T-cell (primary cell): ENCODE measurements at places on chromosomes 6 and 20. TPM values are rescaled to one million over a fixed set of nuclear protein-coding genes. Genes with fewer than 3 reads are reported as not detected.

LCA5 gene
- 0.20 TPM for total RNA-seq

MAN1A1 gene
- total RNA-seq = 12.3 TPM

MCUR1 gene
- 9.3 TPM for total RNA-seq

PRPH2 gene
- 0.12 TPM for total RNA-seq

MYLK4 gene
- 0.66 TPM for total RNA-seq

MROH8 gene
- total RNA-seq = 2.5 TPM

OPRM1 gene
- total RNA-seq = not detected

GRCh38 chr20:42572320-42573016 is 617.2 kb downstream of the PTPRT start:
- no peak overlapping the region for H3K4me3 ChIP-seq
- H3K27me3 ChIP-seq = no peaks in the 10 kb centered on the region
- no peaks in the 10 kb centered on the region for H3K36me3 ChIP-seq
- DNase-seq = no peak
